ENCODE measurements at places on chromosomes 6 and 20. TPM values are rescaled to one million over a fixed set of nuclear protein-coding genes. Genes with fewer than 3 reads are reported as not detected.
A peak's percentile ranks its signal among the peaks of the same experiment; 100 is the strongest.

The APOBEC2 gene
- not detected for total RNA-seq

The GNMT gene
- total RNA-seq = 0.88 TPM

The RREB1 gene
- total RNA-seq = 54.5 TPM

The PIGU gene
- total RNA-seq = 5.1 TPM

The OPN5 gene
- total RNA-seq = not detected

The SPTLC3 gene
- total RNA-seq = 76.6 TPM

The POU5F1 gene
- 4.8 TPM for total RNA-seq

The BNIP5 gene
- not detected for total RNA-seq

DNA sequence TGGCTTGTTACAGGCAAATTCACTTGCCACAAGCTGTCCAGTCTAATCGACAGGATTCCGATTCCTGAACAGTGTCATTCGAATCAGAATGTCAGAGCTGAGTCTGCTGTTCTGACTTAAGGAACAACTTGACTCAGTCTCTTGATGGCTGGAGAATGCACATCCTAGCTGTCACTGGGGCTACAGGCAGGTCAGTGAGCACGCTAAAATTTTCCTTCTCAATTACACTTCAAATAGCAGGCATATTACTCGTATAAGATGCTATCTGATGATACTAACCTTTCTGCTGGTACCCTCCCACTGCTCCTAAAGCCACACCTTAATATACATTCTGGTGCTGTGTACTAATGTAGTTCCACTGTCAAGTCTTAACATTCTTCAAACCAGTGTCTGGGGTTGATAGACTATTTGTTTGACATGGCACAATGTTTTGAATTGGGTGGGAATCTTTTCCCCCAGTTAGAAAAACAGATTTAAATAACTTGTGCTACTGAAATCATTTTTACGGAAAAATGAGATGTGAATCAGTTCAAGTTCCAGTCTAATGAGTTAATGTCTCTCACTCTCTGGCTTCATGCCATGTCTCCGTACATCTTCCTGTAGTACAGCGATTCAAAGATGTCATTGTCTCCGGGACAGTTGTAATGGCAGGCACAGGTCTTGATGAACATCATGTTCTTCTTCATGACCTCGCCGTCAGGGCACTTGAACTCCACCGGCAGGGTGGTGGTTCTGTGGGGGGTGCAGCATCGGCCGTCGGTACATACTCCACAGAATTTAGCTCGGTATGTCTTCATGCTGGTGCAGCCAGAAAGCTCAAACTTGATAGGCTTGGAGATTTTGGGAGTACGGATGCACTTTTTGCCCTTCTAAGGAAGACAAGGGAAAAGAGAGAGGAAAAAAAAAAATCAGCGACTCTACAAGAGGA lies 2.2 kb downstream of the CCN2 start:
- DNase-seq = no peak

DNA sequence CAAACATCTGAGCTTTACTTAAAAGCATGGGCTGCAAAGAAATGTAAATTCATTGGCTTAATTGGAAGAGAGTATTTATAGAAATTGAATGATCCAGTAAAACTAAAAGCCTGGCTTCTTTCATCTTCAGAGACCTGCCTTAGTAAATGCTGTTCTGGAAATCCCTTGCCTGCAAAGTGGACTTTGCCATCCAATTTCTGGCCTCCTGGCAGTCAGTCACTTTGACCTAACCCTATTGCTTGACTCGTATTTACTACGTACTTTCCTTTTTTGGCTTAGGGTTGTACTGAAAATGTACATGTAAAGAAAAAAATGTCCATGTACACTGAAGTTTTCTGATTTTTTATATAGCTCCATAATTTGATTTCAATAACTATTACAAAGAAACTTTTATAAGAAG lies 47.1 kb downstream of the E2F3 start:
- no peak for DNase-seq

DNA sequence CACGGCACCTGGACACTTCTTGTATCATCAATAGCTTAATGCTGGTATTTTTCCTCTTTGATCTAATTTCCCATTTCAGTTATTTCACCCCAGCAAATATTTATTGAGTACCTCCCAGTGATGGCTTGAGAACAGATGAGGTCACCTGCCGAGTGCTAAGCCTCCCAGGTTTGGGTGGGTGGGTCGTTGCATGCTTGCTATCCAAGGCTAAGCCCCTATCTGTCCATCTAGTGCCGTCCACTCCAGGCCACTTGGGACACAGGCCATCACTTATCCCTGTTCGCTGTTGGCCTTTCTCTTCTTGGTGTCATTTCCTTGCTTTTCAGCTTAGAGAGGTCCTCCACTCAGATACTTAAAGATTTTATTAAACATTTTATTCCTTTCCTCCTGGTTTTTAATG lies 10.8 kb upstream of the NNAT start:
- no peak for DNase-seq

DNA sequence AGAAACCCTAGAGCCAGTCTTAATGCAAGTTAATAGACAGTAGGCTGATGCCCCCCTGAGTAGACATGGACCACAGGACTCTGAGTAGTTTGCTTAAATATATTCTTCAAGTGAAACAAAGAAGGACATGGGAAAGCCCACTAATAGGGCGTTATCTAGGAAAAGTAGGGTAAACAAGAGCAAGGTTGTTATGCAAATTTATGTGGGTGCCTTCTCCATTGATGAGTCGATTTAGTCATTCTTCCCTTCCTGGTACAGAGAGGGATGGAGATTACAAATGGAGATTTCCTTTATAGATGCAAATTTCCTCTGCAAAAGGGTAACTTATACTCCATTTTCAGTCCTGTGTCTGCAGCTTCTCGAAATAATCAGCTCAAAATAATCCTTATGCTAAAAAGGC lies 262.0 kb downstream of the CD83 start:
- no peak for DNase-seq

GRCh38 chr6:18284261-18284660 lies 19.9 kb upstream of the DEK start:
- no peak for DNase-seq

DNA sequence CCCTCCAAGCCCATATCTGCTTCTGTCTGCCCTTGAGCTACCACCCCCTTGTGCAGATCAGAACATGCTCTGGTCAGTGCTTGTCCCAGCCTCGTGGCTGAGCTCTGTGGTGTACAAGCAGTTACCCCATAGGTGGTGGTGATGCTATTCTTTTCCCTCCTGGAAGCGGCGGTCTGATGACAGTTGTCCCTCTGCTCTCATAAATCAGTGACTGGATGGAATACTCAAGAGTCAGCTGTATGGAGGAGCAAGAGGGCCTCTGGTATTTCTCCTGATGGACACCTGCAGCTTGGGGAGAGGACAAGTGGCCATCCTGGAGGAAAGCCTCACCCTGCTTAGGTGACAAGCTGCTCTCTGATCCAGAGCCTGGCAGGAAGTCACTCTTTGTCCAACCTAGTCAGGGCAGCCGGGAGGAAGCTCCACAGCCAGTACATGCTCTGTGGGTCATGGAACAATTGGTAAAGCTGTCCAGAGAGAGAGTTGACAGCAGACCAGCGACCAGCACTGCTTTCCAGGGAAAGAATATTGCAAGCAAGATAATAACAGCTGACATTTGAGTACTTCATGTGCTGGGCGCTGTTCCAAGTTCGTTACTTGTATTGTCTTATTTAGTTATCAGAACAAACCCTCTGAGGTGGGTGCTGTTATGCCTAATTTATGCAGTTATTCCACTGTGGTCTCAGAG lies 47.1 kb downstream of the SCAND1 start:
- peak; percentile 78 for DNase-seq

Measured in lower leg skin (tissue), 4 donors.